Fibroblast of upper back skin (primary cell): ENCODE measurements at places on chromosomes 4 and X.
A peak's percentile ranks its signal among the peaks of the same experiment; 100 is the strongest.

GRCh38 chr4:135548711-135549110 lies 1347.1 kb upstream of the PABPC4L start:
- no peak for DNase-seq

DNA sequence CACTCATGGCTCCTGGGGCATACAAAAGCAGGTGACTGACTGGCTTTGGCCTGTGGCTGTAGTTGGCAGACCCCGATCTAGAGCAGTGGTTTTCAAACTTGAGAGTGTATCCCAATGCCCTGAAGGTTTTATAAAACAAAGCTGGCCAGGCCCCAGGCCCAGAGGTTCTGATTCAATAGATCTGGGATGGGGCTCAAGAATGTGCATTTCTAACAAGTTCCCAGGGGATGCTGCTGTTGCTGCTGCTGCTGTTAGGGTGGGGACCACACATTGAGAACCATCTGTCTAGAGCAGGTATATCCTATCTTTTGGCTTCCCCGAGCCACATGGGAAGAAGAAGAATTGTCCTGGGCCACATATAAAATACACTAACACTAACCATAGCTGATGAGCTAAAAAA lies 7.3 kb downstream of the AIFM1 start:
- no peak for DNase-seq

GRCh38 chr4:18421519-18421918 lies 400.0 kb upstream of the LCORL start:
- no peak for DNase-seq

DNA sequence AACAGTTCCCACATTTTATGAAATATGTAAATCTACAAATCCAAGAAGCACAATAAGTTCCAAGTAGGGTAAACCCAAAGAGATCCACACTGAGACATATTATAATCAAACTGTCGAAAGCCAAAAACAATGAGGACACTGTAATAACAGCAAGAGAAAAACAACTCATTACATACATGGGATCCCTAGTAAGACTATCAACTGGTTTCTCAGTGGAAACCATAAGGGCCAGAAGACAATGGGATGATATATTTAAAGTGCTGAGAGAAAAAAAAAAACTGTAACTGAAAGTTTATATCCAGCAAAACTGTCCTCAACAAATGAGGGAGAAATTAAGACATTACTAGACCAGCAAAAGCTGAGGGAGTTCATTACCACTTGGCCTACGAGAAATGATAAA lies 34.7 kb downstream of the GLRA2 start:
- no peak for DNase-seq

GRCh38 chrX:110401135-110401534 lies 42.5 kb downstream of the RTL9 start:
- DNase-seq, result no peak

DNA sequence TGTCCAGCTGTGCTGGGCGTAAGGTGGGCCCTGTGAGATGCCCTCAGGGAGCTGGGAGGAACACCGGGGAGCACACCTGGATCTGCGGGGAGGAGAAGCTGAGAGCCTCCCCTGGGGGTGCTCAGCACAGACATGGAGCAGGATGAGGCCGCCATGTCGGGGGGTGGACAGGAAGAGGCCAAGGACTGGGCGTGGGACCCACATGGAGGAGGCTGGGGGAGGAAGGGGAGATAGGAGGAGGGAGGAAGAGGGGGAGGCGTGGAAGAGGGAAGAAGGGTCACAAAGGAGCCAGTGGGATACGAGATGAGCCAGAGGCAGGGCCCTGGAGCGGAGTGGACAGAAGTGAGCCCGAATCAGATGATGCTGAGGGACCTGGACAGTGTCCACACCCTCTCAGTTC lies 66.3 kb downstream of the ZFYVE28 start:
- no peak for DNase-seq

DNA sequence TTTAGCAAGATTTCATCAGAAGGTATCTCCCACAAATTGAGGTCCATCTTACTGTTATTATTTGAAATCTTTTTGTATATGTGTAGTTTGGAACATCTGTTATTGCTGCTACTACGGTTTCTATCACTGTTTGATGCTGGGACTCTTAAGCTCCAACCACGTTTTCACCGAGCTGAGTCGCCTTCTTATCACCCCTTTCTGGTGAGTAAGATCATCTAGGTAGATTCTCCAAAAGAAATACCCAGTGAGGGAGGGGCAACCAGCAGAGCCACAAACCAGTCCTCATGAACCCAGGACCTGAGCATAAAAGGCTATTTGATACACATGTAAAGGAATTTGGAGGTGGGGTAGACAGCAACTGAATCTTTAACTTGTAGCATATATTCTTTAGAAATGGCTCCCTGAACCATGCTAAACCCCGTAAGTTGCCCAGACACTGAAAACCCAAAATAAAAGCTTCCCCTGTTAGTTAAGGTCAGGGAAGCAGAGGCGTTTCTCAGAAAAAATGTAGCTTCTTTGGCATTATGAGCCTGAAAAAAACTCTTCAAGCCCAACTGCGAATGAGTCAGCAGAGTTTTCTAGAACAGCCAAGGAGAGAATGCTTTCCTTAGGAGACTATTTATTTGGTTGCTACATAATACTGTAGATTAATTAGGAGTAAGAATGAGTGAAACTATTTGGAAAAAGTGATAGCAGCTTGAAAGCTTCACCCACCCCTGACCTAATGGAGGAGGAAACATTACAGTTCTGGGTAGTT lies 53.8 kb upstream of the ATXN3L start:
- peak; percentile 65 for DNase-seq

DNA sequence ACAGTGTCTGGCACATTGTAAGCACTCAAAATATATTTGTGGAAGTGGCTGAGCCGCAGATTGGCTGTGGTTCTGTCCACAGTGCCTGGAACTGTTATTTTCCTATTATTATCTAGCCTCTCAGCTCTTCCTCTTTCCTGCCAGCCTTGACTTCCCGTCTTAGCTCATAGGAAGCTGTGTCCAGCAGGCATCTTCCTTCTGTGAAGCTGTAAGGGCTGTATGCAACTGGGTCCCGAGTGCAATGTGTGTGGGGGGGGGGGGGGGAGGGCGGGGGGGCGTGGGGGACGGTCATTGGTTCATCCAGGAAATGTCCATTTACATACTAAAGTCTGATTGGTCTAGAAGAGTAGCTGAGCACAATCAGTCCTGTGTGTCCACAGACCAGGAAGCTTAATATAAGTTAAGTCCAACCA lies 210.7 kb downstream of the PDGFRA start:
- DNase-seq, result peak; percentile 19

DNA sequence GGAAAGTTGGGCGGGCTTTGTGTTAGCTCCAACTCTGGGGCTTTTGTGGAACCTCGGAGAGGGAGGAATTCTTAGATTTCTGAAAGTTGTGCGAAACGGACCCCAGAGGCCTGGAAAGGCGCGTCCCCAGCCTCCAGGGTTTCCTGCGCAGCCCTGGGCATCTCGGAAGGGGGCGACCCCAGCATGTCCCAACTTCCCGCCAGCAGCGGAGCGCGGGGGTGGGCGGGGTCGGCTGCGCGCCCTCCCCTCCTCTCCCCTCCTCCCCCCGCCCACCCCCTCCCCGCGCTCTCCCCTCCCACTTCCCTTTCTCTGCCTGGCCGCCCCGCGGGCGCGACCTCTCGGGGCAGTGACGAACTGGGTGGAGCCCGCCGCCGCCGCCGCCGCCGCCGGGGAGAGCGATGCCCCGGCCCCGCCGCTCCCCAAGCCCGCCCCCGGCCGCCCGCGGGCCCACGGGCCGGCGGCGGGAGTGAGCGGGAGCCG lies 16.8 kb downstream of the PTTG2 start:
- DNase-seq, result peak; percentile 76

DNA sequence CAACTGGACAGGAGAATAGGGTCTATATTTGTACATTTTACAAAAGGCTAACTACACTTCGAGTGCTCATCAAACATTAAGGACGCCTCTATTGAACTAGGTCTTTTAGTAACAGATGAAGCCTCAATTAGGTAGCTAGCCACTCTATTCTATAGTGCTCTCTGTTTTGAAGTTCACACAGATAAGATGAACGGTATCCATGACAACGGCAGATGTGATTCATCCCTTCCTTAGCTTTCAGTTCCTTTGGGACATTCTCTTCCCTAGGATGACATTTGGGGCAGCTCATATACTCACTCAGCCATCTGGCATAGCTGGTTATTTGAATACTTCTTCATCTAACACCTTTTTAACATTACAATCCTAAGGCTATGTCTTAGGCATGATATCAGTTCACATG lies 62.4 kb upstream of the WDFY3 start:
- peak; percentile 64 for DNase-seq

DNA sequence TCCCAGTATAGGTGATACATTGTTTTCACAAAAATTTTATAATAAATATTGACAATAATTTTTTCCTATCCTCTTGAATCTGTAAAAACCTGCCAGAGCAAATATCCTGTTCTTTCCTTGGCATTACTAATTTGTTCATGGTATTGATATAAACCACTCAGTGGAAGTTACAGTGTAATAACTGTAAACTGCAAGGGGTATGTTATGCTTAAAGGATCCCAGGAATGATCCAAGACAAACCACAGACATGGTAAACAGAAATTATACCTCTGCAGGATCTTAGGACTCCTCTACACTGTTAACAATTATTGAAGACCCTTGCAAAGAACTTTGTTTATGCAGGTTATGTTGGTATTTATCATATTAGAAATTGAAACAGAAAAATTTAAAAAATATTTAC lies 17.7 kb upstream of the MAD2L1 start:
- DNase-seq, result no peak

- no peak for DNase-seq
Observed at GRCh38 chr4:186414390-186414789, 141.0 kb downstream of the MTNR1A start.

DNA sequence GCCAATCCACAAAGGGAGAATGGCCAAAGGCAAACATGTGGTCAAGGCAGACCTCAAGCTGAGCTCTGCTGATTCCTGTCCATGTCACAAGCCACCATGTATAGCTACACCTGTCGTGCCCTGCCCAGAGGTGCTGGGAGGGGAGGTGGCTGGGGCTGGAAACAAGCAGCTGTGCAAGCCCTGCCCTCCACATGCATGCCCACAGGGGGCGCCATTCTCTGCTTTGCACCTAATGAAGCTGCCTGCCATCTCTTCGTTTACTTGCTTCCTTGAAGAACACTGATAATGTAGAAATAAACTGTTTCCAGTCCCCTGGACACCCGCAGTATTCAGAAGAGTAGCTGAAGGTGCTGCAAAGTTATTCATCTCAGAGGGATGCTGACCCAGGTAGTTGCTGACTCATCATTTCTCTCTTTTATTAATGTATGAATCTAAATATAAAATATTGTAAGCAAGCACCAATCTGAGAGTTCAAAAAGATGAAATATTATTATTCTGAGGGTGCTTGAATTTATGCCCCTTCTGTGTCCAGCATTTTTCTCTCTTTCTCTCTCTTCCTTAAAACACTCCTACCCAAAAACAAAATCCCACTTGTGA lies 278.6 kb downstream of the ADGRA3 start:
- no peak for DNase-seq

DNA sequence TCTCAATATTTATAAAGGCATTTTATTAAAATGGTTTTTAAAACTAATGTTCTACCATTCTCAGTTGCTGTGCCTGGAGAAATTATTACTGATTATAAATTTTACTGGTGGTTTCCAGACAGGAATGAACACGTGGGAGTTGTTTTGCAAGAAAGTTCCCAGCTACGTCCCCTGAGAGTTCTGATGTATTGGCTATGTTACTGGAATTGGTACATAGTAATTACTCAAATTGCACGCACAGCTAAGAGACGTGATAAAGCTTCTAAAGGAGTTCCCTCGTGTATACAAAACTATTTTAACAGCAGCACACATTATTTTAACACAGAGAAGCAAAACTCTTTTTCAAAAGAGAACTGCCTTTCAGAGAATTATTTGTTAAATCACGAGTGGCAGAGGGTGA lies 292.2 kb downstream of the NLGN4X start:
- DNase-seq, result peak; percentile 54

GRCh38 chrX:545452-545885 lies 85.1 kb upstream of the SHOX start:
- peak; percentile 6 for DNase-seq

DNA sequence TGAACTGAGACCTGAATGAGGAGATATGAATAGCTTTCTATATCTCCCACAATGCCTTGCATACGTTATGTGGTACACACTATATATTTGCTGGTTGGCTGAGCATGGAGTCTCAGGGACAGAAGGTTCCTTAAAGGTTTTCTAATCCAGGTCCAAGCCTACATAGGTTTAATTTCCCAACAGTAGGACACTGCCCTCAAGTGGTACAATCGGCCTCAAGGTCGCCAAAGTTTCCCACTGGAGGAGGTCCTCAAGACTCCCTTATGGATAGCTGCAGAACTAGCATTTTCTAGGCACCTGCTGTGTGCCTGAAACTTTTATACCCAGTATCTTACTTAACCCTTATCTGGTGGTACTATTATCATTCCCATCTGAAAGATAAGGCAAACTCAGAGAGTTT lies 21.0 kb upstream of the EFNB1 start:
- no peak for DNase-seq

DNA sequence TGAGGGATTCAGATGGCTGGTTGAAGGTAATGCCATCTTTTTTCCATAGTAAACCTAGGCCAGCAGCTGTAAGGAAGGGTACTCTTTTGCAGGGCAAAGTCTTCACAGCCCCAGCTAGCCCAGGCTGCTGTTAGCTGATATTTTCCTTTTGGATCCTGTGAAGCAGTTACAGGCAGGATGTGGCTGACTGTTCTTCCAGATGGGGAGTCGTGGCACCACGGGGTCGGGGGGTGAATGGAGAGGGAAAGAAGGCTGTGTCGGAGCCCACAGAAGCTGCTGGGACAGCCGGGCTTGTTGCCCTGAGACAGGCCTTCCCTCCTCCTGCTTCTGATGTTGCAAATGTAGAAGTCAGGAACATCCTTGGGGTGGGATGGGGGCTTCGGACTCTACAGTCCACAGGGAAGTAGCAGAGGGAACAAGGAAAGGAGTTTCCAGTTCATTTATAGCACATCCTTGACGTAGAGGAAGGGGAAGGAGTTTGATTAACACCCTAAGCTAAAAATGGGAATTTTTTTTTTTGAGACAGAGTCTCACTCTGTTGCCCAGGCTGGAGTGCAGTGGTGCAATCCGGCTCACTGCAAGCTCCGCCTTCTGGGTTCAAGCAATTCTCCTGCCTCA lies 64.6 kb upstream of the TMEM150C start:
- DNase-seq, result no peak

DNA sequence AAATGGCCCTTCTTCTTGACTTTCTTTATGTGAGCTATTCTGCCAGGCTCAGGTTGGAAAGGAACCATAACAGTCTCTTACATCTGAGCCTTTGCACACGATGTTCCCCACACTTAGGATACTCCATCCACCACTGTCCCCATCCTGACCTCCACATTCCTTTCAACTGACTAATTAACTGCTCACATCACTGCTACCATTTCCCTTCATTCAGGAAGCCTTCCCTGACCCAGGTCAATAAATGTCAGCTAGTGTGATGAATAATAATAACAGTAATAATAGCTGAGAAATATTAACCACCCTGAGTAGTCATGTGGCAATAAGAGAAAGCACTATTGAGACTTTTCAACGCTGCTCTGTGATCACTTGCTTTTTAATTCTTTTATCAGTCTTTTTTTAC lies 291.7 kb downstream of the KCNIP4 start:
- DNase-seq, result peak; percentile 1

GRCh38 chr4:26978387-26979053 lies 117.9 kb downstream of the STIM2 start:
- no peak for DNase-seq
